ENCODE measurements at places on chromosomes 2 and 18.

DNA sequence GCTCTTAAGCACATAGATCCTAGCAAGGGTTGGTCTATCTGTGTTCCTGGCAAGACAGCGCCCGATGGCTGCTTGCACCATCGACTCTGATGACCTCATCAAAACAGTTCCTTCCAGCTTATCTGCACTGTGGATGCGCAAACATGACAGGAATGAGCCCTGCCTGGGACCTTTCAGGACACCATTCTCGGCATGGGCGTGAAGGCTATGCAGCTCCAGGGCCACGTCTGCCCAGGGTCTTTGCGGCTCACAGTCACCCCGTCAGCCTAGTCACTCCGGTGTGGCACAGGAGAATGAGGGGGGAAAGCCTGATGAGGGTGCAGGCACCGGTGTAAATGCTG lies 147.8 kb upstream of the TWIST2 start:
- peak; percentile 92 for DNase-seq

GRCh38 chr2:20052861-20053281 lies 1.4 kb upstream of the LAPTM4A start:
- DNase-seq, result peak; percentile 92

- peak; percentile 91 for DNase-seq
Observed at GRCh38 chr2:25521665-25522387, 151.6 kb downstream of the DTNB start.

DNA sequence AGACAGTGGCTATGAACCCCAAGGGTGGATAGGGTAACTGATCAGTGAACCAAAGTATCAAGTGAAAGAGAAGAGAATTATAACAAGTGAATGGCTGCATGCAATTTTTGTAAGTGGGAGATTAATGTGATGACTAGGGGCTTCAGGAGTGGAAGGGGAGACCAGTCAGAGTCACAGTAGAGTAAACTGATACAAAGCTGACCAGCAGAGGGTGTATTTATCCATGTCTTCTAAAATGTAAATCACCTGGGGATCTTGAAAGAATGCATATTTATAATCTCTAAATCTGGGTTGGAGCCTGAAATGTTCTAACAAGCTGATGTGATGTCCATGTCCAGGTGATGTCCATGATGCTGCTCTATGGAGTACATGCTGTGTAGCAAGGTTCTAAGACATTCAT lies 1351.3 kb upstream of the CHAC2 start:
- DNase-seq, result peak; percentile 16

DNA sequence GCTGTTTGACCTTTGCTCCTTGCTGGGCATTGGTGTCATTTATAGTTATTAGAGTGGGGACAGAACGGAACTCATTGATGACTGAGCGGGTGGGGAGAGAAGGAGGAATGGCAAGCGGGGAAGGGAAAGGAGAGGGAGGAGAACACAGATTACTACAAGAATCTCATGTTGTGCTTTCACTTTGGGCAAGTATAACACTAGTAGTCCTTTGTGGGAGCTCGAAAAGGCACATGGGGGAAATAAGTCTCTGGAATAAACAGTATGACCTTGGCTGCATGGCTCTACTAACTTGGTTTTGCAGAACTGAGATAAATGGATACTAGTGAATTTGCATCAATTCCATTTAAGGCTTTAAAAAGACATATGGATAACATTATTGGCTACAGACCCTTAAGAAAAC lies 161.7 kb upstream of the NABP1 start:
- DNase-seq, result no peak

All from fibroblast of the aortic adventitia (primary cell).